Dorsolateral prefrontal cortex (tissue), 122 donors: ENCODE measurements at places on chromosomes 7 and 10.

GRCh38 chr7:420142-421093 lies 99.2 kb downstream of the PDGFA start:
- DNase-seq = peak; percentile 28

DNA sequence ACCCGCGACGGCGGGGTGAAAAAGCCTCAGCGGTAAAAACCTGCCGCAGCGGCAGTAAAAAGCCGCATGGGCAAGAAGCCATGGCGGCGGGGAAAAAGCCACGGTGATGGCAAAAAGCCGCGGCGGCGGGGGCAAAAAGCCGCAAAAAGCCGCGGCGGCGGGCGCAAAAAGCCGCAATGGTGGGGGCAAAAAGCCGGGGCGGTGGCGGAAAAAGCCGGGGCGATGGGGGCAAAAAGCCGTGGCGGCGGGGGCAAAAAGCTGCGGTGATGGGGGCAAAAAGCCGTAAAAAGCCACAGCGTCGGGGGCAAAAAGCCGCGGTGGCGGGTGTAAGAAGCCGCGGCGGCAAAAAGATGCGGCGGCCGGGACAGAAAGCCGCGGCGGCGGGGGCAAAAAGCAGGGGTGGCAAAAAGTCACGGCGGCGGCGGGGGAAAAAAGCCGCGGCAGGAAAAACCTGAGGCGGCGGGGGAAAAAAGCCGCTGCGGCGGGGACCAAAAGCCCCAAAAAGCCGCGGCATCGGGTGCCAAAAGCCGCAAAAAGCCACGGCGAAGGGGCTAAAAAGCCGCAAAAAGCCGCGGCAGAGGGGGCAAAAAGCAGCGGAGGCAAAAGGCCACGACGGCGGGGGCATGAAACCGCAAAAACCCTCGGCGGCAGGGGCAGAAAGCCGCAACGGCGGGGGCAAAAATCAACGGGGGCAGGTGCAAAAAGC lies 488.5 kb downstream of the ZNF33B start:
- DNase-seq = no peak

DNA sequence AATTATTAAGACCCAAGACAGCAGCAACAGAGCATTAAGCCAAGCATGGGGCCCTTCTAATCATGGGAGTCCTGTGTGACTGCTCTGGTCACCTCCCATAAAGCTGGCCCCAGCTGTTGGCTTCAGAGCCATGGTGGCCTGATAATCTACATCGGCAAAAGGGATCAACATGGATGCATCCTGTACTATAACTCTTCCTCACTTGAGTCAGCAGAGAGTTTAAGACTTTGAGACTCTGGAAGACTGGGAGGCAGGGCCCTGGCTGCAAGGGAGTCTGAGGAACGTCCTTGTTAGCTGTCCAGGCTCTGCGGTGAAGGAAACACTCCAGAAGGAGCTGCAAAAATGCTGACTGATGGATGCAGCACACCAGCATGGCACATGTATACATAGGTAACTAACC lies 95.0 kb upstream of the KIAA1217 start:
- no peak for DNase-seq

DNA sequence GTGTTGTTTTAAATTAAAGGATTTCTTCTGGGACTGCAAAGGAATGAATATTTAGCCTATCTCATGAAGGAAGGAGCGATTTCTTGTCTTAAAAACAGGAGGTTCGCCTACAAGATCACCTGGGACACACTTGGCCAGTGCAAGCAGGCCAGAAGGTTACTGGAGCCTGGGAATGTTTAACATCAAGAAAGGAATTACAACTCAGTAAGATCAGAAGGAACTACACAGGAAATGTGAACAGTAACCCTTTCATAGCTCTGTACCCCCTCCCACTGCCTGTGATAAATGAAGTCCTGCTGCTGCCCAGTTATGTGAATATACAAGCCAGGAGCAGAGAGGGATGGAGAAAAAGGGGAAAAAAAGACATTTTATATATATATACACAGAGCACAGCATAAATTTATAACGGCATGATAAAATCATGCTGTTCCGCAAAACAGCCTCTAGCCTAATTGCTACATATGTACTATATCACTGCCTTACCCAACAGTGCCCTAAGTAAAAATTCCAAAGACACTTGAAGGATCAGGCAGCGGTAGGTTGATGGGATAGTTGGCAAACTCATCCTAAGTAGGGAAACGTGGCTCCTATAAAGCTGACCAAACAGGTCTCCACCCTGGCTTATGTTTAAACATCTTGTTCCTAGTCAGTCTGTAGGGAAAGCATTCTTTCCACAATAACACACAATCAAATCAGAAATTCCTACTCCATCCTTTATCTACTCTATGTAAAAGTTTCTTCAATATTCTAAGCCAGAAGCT lies 63.8 kb downstream of the ZNF438 start:
- no peak for DNase-seq

DNA sequence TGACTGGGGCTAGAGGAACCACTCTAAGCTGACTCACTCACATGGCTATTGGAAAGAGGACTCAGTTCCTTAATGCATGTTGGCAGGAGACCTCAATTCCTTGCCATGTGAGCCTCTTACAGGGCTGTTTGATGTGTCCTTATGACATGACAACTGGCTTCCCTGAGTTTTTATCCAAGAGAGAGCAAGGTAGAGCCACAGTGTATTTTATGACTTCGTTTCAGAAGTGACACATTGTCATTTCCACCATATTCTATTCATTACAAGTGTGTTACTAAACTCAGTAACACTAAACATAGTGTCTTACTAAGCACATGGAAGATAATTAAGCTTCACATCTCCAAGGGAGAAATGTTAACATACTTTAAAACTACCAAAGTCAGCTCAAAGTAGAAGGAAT lies 98.2 kb downstream of the ZNF777 start:
- DNase-seq = no peak

DNA sequence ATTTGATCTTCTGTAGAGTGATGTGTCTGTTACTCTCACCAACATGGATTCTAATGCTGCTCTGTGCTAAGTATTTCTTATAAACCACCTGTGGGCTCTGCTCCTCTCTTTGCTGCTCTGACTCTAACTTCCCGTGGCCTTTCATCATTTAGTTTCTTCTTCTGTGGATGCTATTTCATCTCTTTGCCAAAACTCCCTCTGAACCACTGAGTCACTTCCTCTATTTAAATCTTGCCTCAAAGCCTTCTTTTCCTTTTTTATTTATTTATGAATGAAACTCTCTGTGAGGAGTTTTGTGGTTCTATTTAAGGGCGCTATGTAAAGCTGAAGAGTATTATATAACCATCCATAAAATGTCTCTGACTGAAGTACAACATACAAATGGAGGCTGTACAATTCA lies 538.5 kb downstream of the SUGCT start:
- no peak for DNase-seq

DNA sequence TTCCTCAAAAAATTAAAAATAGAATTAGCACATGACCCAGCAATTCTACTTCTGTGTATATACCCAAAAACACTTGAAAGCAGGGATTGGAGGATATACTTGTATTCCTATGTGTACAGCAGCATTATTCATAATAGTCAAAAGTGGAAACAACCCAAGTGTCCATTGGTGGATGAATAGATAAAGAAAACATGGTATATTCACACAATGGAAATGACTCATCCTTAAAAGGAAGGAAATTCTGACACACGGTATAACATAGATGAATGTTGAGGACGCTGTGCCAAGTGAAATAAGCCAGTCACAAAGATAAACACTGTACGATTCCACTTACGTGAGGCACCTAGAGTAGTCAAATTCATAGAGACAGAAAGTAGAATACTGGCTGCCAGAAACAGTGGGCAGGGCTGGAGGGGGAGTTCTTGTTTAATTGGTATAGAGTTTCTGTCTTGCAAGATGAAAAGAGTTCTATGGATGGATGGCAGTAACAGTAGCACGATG lies 26.6 kb upstream of the KAT6B start:
- DNase-seq = no peak

DNA sequence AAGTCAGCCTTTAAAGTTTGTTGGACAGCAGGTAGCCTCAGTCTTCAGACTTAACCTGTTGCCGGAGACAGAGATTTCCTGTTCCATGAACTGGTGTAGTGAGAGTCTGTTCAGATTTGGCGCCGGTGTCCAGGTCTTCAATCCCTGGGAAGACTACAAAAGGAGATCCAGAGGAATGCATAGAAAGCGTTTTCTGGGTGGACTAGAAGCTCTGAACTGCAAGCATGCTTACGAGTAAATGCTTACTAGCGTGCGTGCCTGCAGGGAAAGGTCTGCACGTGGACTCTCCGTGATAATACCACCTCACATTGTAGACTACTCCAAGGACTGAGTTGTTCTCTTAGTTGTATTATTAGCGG lies 878 bp downstream of the GLRX3 start:
- no peak for DNase-seq
